ENCODE measurements at places on chromosomes 1 and 21.

DNA sequence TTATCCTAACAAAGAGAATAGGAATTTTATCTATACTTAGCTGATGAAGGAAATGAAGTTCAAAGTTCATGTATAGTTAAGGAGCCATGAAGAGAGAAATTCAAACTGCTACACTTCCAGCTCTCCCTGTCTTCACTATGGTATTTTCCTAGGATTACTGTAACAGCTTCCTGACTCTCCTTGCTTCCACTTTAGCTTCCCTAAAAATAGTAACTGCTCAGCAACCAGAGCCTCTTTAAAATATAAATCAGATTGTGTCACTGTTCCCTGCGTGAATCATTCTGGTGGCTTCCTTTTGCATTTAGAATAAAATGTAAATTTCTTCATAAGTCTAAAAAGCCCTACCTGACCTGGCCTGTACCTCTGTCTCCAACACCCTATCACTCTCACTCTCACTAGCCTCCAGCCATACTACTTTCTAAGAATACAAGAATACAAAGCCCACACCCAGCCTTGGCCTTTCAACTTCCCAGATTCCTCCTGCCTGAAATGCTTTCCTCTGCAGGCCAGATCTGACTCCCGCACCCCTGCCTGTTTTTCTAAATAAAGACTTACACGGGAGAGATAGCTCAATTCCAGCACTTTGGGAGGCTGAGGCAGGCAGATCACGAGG lies 30.5 kb downstream of the OR10J1 start:
- DNase-seq = peak; percentile 5

GRCh38 chr1:214511639-214511998 lies 39.8 kb downstream of the PTPN14 start:
- no peak for DNase-seq

DNA sequence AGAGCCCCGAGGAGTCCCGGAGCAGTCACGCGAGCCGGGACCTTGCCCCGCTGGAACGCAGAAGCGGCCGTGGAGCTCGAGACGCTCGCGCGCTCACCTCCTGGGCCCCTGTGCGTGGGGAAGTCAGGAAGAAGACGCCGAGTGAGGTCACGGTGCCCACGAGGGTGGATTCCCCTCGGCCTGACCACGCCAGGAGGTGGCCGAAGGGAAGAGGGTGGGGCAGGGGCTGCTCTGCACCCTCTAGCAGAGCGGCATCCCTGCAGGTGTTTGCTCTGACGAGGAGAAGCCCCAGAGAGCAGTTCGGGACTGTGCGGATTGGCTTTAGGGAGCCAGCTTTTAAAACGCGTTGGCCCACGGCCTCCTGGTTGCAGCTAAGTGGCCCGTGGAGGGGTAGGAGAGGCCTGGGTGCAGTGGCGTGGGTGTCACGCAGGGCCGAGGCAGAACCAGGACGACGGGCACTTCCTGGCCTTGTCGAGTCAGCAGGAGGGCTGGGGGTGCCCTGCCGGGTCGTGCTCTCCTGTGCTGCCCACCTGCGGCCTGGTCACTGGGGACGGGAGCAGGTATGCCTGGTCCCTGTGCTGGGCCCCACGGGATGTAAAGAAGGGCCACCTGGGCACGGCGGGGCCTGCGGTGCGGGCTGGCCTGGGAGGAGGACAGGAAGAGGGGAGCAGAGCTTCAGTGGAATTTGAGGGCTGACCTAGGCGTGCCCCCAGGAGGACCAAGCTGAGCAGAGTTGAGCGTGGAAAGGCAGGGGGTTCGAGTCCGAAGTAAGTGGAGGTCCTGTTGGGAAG lies 1.0 kb downstream of the PDXK start:
- peak; percentile 56 for DNase-seq

GRCh38 chr1:67747671-67748546 lies 62.9 kb downstream of the GADD45A start:
- peak; percentile 73 for DNase-seq

DNA sequence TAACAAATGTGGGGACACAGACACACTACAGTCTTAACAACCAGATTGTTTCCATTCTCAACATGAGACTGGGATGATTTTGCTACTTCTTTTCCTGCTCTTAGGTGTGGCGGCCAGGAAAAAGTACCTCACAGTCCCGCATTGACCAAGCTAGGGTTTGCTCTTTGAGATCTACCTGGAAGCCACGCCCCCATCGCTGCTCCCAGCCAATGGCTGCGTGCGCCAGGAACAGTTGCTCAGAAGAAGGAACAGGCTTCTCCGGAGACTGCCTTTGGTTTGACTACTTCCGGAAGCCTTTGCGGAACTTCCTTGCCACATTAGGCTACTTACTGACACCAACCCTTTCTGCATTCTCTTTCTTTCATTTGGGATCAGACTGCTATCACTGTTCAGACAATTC lies 44.2 kb upstream of the PLD5 start:
- DNase-seq = no peak

DNA sequence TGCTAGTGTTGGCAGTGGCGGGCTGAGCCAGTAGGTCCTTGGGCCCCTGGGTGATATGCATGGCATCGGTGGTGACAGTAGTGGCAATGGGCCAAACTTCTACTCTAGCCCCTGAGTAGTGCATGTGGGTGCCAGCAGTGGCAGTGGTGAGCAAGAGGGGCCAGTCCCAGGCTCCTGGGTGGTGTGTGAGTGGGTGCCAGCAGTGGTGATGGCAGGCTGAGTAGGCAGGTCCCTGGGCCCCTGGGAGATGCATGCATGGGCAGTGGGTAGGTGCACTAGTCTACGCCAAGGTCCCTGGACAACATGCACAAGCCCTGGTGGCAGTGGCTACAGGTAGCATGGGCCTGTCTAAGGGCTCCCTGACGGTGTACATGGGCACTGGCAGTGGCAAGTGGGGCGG lies 24.6 kb upstream of the TTC22 start:
- no peak for DNase-seq

GRCh38 chr1:229305392-229305791 lies 34.5 kb downstream of the RAB4A start:
- DNase-seq = no peak

DNA sequence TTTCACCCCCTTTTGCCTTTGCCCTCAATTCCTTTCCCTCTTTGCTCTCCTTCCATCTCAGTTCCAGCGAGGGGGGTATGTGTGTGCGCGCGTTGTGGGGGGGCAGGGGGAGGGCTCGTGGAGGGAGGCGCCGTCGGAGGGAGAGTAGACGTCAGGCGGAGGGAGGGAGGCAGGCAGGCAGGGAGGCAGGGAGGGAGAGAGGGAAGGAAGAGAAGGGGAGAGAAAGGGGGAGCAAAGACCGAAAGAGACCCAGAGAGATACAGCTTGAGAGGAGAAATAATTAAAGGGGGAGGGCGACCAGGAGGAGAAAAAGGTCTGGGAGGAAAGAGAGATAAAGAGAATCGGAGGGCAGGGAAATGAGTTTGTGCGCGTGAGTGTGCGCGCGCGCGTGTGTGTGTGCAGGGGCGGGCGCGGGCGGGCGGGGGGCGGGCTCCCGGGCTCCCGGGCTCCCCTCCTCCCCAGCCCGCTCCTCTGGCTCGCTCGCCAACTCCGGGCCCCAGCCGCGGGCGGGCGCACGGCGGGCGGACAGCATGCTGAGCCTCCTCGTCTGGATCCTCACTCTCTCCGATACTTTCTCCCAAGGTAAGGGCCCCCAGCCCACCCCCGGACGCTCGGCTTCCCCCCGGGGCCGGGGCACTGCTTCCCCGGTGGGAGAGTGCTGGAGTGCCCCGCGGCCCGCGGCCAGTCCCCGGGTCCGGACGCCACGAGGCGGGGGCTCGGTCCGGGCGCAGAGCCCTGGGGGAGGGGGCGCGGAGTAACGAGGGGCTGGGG lies at the start of gene KIRREL1:
KIRREL1 (plus strand) TSS at position 499 of the 771 bp plus-strand sequence; CDS start at position 531, 32 bp downstream.
- DNase-seq = peak; percentile 80

DNA sequence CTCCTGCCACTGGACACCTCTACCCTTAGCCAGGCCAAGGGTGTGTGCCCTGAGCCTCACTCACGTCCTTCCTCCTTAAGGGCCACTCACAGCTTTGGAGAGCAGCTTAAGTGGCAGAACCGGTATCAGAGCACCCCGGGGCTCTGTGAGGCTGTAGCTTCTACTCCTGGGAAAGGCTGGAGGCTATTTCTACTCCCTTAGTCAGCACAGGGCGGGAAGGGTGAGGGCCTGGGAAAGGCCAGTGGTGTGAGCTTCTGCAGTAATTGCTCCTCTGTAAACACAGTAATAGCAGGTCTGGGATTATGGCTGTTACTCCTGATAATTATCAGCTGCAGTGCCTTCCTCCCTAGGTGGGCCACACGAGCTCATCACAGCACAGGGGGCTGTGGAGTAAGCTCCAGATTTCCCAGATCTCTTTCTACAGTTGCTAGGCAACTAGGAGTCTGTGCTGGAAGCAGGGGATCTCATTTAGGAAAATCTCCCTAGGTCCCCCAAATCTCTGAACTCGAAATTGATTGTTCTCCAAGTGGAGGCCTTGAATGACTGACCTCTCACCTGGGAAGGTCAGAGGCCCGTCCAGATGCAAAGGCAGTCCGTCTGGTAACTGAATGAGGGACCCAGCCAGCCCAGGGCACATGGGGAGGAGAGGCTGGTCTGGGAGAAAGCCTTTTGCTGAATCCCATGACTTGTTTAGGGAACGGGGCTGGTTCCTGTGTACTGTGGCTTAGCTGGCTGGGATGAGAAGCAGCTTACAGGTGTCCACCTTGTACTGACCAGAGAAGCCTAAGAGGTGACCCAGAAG lies 29.3 kb downstream of the IER5 start:
- DNase-seq = peak; percentile 87

DNA sequence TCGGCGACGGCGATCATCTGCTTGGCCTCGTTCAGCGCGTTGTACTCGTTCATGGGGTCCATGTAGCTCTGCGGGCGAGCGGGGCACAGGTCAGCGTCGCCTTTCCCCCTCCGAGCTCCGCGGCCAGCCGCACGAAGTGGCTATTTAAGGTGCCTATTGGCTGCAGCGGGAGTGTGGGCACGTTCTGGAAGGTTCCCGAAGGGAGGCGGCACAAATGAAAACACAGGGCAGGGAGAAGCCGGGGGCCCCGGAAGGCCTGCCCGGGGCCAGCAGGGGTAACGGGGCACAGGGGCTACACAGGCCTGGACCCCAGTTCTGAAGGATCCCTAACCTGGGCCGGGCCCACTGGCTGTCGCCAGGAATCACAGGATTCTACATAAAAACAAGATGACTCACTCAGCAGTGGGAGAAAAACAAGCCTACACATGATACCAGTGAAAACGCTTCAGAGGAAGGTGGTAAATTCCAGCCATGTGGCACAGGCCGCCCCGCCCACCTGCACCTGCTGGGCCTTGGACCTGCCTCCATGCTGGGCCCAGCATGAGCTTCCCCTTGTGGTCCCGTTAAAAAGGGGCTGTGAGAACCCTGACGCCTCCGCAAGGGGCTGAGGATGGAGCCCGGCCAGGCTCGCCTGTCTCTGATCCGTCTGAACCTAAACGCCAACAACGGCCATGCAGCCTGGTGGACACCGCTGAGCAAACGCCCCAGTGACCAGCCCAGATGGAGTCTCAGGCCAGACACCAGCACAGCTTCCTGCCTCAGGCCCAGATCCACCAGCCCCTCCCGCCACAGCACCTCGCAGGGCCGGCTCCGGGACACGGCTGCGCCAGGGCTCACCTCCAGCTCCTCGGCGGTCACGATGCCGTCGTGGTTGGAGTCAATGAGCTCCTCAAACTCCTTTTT lies 3.9 kb upstream of the TNFRSF4 start:
- no peak for DNase-seq

GRCh38 chr1:45585110-45585426 lies 1.2 kb downstream of the NASP start:
- DNase-seq = no peak

DNA sequence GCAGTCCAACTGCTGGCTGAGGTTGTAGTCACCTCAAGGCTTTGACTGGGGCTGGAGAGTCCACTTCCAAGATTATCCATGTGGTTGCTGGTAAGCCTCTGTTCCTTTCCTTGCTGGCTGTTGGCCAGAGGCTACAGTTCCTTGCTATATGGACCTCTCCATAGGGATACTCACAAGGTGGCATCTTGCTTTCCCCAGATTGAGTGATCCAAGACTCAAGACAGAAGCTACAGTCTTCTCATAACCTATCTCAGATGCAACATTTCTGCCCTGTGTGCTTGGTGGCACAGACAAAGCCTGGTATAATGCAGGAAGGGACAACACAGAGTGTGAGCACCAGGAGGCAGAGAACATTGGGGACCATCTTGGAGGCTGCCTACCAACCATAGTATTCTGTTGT lies 111.8 kb downstream of the FNBP1L start:
- DNase-seq = no peak

GRCh38 chr1:228404107-228404720 lies 2.4 kb downstream of the TRIM11 start:
- DNase-seq = no peak

GRCh38 chr1:89727517-89728312 lies 93.1 kb upstream of the LRRC8D start:
- DNase-seq = no peak

DNA sequence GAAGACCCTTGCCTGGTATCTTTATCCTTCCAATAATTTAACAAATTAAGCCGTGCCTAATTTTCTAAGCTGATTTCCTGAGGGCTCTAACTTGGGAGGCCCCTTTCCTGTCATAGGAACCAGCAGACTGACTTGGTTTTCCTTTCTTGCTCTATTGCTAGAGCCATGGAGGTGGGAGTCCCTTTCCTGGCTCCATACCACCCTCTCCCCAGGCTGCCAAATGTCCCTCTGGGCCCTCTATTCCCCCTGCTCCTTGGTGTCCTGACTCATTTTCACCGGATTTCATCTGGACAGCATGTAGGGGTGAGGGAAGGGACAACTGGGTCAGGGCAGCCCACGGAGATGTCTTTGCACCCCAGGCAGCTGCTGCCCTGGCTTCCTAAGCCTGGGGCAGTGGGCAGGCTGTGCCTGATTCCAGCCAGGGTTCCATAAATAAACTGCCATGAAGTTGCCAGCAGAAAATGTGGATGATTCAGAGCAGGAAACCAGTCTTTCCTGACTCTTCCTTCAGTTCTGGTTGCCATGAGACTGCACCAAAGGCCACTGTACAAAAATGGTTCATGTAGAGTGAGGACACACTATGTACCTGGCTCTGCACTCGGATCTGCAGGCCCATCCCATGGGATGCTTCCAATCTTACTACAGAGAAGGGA lies 38.0 kb upstream of the SERBP1 start:
- DNase-seq = peak; percentile 47

DNA sequence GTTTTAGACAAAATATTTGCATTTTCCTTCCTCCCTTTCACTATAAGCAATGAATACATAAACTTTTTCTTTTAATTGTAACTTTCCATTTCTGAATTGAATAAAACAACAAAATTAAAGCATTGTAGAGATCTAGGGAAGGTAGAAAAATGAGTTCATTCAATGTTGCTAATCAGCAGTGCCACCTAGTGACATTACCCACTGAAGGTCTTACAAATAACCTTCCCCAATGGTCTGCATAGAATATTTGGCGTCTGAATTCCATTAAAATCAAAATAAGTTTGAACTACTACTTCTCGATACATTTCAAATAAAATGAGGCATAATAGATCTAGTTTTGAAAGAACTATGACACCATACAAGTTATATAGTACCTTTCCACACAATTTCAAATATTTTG lies 19.6 kb downstream of the FH start:
- peak; percentile 54 for DNase-seq

GRCh38 chr1:167922023-167922422 lies 8.1 kb upstream of the ADCY10 start:
- DNase-seq = peak; percentile 65

DNA sequence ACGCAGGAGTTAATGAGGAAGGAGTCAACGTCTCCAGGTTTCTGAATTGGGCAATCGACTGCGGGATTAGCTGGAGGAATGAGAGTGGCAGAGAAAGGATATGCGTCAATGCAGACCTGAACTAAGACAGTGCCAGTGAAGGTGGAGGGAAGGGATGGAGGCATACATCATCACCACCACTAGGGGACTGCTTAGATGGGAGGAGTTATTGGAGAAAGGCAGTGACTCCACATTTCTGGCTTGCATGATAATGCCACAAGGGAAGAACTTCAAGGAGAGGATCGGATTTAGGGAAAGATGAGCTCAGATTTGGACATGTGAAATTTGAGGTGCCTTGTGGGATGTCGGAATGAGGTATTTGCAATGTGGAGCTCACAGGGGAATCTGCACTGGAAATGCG lies 17.5 kb downstream of the VASH2 start:
- peak; percentile 64 for DNase-seq
